ENCODE measurements at places on chromosomes 11 and 22.

DNA sequence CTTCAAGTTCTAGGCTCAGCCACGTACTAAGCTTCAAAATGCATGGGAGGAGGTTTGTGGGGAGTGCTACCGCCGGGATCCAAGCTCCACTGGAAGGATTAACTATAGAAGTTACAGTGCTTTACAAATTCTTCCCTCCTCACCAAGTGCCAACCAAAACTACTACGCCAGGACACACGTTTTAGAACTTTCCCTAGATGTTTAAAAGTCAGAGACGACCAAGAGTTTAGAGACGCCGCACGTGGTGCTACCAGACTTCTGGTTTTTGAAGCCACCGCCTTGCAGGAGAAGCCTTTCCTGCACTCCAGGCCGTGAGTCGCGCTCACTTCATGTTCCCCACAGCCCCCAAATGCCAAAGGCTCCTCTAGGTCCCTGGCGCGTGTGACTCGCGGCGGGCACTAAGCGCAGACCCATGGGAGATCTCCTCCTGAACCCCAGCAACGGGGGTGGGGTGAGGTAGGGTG is 734 bp downstream of the SNU13 start:
- no peak for DNase-seq

GRCh38 chr11:111026241-111026640 is 219.3 kb upstream of the POU2AF2 start:
- no peak for DNase-seq

- DNase-seq: no peak
Measured at GRCh38 chr11:108221911-108222573, 396 bp downstream of the NPAT start.

DNA sequence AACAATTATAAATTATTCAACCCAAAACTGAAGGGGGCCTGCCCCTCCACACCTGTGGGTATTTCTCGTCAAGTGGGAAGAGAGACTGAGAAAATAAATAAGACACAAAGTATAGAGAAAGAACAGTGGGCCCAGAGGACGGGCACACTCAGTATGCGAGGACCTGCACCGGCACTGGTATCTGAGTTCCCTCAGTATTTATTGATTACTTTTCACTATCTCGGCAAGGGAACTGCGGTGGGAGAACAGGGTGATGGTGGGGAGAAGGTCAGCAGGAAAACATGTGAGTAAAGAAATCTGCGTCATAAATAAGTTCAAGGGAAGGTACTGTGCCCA is 3.2 kb downstream of the C11orf54 start:
- no peak for DNase-seq

DNA sequence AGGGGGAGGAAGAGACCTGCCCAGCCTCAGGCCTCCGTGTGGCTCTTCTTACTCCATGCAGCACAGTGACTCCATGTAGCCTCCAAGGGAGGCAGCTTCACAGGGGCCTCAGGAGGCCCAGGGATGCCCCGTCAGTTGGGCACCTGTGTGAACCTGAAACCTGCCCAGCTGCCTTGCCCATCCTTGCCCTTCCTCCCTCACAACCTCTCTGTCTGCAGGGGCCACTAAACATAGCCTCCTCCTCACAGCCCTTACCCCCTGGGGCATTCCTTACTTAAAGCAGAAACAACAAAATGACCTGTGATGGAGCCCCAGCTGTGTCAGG is 7.1 kb downstream of the LRRC32 start:
- no peak for DNase-seq

GRCh38 chr22:18059094-18059417 is 18.7 kb upstream of the PEX26 start:
- no peak for DNase-seq

- DNase-seq: no peak
Measured at GRCh38 chr11:6404342-6405051, 14.2 kb downstream of the SMPD1 start.

DNA sequence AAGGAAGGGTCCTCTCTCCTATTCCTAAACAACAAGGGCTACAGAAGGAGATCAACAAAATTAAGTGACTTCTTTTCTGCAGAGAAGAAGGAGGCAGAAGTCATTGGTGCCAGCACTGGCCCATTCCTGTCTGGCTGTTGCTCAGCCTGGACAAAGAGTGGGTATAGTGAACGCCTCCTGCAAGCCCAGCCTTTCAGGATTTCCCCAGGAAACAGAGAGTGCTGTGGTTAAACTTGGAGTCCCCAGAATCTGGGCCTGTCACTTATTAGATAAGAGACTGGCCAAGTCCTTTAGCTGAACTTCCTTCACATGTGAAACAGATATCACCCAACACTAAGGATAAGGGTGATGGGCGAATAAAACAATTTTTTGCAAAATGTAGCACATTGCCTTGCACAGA is 10.9 kb downstream of the TST start:
- DNase-seq: no peak

GRCh38 chr11:67413266-67413849 is 2.1 kb upstream of the CARNS1 start:
- DNase-seq: no peak

- peak; percentile 61 for DNase-seq
Measured at GRCh38 chr11:13335319-13335718, 57.7 kb downstream of the BMAL1 start.
